ENCODE measurements at places on chromosomes 1 and 21. TPM values are rescaled to one million over a fixed set of nuclear protein-coding genes. Genes with fewer than 3 reads are reported as not detected.

Gene FAM177B
- 13.2 TPM for polyA plus RNA-seq

Gene ABCD3
- 34.2 TPM for polyA plus RNA-seq

Gene PDC
- not detected for polyA plus RNA-seq

Gene CD48
- 15.6 TPM for polyA plus RNA-seq

Gene PPM1J
- polyA plus RNA-seq, result 2.5 TPM

Gene MSH4
- not detected for polyA plus RNA-seq

Gene ADGRL2
- polyA plus RNA-seq, result 9.6 TPM

Gene MIXL1
- polyA plus RNA-seq, result not detected

Gene G0S2
- 25.2 TPM for polyA plus RNA-seq

Gene TFF3
- 7,065 TPM for polyA plus RNA-seq

Gene RGS8
- not detected for polyA plus RNA-seq

Gene ANKRD35
- 1.8 TPM for polyA plus RNA-seq

Gene KRTAP23-1
- not detected for polyA plus RNA-seq

Gene RSBN1
- 7.2 TPM for polyA plus RNA-seq

Gene IVL
- polyA plus RNA-seq, result 0.03 TPM

Gene KCNJ15
- polyA plus RNA-seq, result 0.22 TPM

Gene LYPD8
- polyA plus RNA-seq, result 237 TPM

Gene AIM2
- not detected for polyA plus RNA-seq

Gene TTC24
- not detected for polyA plus RNA-seq

Gene KRTAP10-4
- polyA plus RNA-seq, result not detected

Gene DMRTA2
- not detected for polyA plus RNA-seq

Data from sigmoid colon (tissue), 7 donors.